ENCODE measurements at places on chromosomes 5 and 9.

GRCh38 chr5:74433896-74434829 lies 206.4 kb downstream of the ENC1 start:
- no peak for DNase-seq

- no peak for DNase-seq
Observed at GRCh38 chr5:151315998-151316597, 12.5 kb upstream of the SLC36A3 start.

- DNase-seq: no peak
Observed at GRCh38 chr5:149423794-149424268, 44.7 kb upstream of the IL17B start.

DNA sequence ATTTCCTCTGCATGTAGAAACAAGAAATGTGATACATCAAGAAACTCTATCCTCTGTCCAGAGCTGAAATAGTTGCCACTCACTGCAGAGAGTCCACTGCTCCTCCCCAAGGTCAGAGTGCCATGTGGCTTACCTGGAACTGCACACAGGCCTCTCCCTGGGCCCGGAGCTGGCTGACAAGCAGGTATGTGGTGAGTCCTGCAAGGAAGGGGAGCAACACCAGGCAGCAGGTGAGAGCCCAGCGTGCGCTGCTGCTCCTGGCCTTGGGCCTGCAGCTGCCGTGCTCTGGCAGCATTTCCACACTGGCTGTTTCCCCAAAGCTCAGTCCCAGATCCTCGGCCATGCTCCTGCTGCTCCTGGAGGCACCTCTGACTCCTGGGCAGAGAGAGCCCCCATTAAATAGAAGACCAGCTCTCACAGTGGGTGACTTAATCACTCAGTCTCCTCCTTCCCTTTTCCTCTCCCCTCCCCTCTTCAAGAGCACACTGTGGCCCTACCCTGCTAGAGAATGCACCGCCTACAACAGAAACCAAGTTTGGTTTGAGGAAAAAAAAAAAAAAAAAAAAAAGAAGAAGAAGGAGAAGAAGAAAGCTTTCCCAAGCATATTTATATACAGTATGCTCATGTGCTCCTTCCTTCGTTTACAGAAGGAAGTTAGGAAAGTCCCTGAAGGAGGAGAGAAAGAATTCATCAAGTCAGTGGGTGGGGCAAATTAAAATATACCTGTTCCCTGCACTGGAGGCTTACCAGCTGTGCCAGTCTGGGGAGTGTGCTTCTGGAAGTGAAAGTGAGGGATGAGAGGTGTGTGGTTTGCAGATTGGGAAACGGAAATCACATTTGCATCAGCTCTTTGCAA lies at the start of gene TNFSF15:
Gene TNFSF15 (minus strand): TSS at position 370 of the 856 bp plus-strand sequence. CDS start 27 bp downstream, at position 343.
- no peak for DNase-seq

GRCh38 chr5:138760448-138761110 lies 7.4 kb downstream of the CTNNA1 start:
- DNase-seq: no peak

GRCh38 chr9:13524245-13524644 lies 244.8 kb upstream of the MPDZ start:
- no peak for DNase-seq

- DNase-seq: no peak
Observed at GRCh38 chr5:180401229-180401907, 48.2 kb upstream of the GFPT2 start.

- no peak for DNase-seq
Observed at GRCh38 chr5:98776066-98776705, 2.7 kb downstream of the RGMB start.

DNA sequence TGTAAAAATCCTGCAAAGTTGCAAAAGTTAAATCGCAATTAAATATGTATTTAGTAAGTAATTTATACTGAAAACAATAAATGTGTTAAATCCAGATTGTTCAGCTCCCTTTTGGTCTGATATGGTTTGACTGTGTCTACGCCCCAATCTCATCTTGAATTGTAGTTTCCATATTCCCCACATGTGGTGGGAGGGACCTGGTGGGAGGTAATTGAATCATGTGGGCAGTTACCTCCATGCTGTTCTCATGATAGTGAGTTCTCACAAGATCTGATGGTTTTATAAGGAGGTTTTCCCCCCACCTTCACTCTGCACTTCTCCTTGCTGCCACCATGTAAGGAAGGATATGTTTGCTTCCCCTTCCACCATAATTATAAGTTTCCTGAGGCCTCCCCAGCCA lies 140.0 kb downstream of the CDH6 start:
- DNase-seq: no peak

DNA sequence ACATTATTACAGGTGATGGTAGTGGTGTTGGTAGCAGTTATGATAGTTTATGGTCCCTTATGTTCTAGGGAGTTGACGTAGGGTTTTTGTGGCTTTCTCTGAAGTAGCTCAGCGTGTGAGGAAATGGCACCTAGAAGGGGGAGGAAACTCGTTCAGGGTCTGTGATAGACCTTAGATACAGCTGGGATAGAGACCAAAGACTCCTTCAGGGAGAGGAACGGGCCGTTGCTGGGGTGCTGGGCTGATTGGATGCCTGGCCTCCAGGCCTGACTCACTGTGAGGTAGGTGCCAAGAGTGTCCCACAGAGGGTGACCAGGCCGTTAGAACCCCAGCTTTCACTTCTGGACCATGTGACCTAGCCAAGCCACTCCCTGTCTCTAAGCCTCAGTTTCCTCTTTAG lies 96.6 kb downstream of the DAB2IP start:
- DNase-seq: no peak

GRCh38 chr9:100933656-100934055 lies 94.9 kb upstream of the PLPPR1 start:
- no peak for DNase-seq

DNA sequence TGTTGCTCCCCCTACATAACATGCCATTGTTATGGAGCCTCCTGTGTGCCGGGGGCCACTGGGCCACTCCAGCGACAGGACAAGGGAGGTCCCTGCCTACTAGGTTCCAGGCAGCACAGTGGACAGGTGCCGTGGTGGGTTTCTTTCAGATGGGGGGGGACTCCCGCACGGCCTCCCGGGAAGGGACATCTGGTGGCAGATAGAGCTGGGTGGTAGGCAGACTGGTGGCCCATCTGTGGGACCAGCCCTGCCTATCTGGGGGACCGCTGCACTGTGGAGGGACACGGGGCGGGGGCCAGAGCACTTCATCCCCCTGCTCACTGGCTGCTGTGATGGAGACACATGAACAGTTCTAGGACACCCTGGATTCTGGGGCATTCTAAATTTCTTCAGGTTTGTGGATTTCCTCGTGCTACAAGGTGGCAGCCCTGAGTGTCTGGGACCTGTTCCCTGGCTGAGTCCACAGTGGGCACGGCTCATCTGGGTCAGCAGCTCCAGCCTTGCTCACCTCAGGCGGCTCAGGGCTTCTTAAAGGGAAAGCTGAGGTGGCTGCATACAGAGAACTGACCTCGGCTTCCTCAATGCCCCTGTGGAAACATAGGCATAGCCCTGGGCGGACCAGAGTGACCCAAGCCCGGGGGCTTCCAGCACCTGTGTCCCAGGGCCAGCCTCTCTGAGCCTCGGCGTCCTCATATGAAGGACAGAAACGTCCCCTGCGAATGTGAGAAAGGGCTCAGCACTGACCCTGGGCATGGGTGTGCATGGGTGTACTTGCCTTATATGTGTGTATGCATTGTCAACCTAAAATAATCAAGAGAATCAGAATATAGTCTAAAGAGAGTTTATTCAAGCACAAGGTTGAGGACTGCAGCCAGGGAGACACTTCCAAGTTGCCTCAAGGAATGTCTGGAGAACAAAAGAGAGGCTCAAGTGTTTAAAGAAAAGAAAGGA lies 22.5 kb downstream of the FGD3 start:
- DNase-seq: no peak

- DNase-seq: no peak
Observed at GRCh38 chr9:93591301-93592007, 15.1 kb downstream of the PHF2 start.

DNA sequence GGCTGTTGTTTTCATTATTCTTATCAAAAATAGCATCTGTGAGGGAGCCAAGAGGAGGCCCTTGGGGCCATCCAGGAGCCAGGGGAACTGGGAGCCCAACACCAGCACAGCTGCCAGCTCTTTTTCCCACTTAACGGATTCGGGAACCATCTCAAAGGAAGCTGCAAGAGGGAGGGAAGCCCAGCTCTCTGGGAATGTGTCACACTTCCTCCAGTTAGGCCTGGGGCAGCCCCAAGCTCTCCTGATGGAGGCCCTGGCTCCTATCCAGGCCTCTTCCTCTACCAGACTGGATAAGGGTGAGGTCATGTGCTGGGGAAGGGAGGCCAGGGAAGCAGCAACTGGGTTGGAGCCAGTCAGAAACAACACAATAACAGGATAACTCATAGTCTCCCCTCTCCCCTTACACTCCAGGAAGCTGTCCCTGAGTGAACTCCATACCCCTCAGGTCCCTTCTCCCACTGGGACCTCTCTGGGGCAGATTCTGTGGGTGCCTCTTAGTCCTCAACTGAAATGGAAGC lies 12.7 kb downstream of the CSF2 start:
- no peak for DNase-seq

- DNase-seq: no peak
Observed at GRCh38 chr9:124602632-124603031, 95.4 kb upstream of the NR5A1 start.

- DNase-seq: no peak
Observed at GRCh38 chr9:89613912-89614892, 9.4 kb downstream of the GADD45G start.

DNA sequence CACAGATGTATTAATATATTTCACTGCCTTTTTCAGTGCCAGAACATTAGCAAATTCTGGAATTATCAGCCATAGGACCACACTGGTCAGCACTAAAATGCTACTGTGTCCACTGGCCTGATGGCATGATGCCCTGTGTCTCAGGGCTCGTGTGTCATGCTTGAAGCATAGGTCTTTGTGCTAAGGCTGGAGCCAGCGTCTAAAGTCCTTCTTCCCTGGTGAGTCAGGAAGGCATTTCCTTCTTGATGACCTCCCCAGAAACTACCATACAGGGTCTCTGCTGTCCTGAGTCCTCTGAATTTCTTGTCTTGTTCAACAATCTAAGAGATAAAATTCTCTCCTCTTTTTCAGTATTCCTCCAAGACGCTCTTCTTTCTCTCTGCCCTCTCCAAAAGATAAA lies 489.9 kb downstream of the PSAT1 start:
- DNase-seq: no peak

DNA sequence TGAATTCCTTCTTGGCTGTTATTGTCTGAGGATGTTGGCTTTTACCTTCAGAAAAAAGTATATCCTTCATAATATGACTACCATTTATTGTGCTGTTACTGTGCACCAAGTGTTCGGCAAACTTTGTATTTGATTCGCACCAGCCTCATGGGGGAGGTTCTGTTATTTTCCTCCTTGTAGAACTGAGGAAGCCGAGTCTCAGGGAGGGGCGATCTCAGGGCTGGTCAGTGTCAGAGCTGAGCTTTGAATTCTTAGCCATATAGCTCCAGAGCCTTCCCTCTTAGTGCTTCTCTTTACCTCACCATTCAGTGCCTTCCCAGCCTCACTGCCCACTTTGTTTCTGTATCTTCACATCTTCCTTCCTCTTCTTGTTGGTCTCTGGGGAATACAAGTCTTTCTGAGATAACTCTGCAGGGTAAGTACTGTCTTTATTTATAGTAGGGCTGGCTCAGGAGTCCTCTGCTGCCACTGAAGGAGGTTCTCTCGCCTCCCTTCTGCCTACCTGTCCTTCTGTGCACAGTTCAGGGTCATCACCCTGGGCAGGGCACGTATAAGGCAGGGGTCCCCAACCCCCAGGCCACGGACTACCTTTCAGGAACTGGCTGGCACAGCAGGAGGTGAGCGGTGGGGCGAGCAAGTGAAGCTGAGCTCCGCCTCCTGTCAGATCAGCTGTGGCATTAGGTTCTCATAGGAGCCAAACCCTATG lies 48.4 kb downstream of the GALNT10 start:
- DNase-seq: no peak

GRCh38 chr9:90842996-90843395 lies 41.4 kb downstream of the SYK start:
- DNase-seq: no peak

DNA sequence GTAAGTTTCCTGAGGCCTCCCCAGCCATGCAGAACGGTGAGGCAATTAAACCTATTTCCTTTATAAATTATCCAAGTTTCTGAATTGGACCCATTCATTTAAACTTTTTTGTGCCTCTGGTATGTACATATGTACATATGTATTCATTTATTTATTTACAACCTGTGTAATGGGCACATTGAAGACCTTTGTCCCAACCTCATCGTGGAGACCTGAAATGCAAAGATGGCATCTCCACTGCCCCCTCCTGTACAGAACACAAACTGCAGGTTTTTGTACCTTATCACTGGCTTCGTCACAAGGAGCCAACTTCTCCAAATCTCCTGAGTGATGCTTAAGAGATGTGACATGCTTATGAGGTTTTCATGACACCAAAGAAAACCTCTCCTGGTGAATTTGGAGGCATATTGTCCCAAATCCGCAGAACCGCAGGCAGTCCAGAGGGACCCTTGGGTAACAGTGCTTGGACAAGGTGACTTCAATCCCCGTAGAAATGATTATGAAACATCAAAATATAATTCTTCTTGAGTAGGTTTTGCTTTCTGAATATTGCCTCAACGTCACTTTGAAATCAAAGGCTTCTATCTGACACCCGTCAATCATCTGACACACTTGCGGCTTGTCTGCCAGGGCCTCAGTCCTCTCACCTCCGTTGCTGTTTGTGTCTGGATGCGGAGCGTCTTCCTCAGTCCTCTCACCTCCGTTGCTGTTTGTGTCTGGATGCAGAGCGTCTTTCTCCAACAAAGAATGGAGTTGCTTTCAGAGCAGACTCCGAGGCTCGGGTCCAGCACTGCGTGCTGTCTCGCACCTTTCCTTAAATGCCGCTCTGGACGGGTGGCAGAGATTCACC lies 135.0 kb upstream of the IRX4 start:
- no peak for DNase-seq

- no peak for DNase-seq
Observed at GRCh38 chr5:62938927-62939326, 360.3 kb downstream of the LRRC70 start.
